ENCODE measurements at places on chromosomes 5 and 9. TPM values are rescaled to one million over a fixed set of nuclear protein-coding genes. Genes with fewer than 3 reads are reported as not detected.

The ABO gene
- 10.6 TPM for total RNA-seq

The OTP gene
- not detected for total RNA-seq

The PGGT1B gene
- total RNA-seq: 11.4 TPM

The CD274 gene
- not detected for total RNA-seq

The NUDCD2 gene
- total RNA-seq: 4.4 TPM

The LHX6 gene
- 7.3 TPM for total RNA-seq

The DNAH5 gene
- 0.21 TPM for total RNA-seq

The IL12B gene
- total RNA-seq: not detected

The SLC36A3 gene
- total RNA-seq: not detected

The PTTG1 gene
- 35.4 TPM for total RNA-seq

The CDH6 gene
- total RNA-seq: 0.93 TPM

The VLDLR gene
- total RNA-seq: 8.4 TPM

The IFNE gene
- not detected for total RNA-seq

The GABRB2 gene
- total RNA-seq: not detected

The PTGER4 gene
- 44.7 TPM for total RNA-seq

The NEURL1B gene
- total RNA-seq: 33.8 TPM

The EPB41L4A gene
- 8.5 TPM for total RNA-seq

The FCN2 gene
- total RNA-seq: 1.4 TPM

The TAS2R1 gene
- not detected for total RNA-seq

The ALDH1A1 gene
- 10.0 TPM for total RNA-seq

The CD180 gene
- 0.11 TPM for total RNA-seq

The CBY3 gene
- not detected for total RNA-seq

The CARTPT gene
- not detected for total RNA-seq

The SHLD3 gene
- 4.4 TPM for total RNA-seq

The FOXD4L4 gene
- total RNA-seq: not detected

The SH3GLB2 gene
- 331 TPM for total RNA-seq

The GBGT1 gene
- total RNA-seq: 3.0 TPM

The PCDHGC4 gene
- 12.5 TPM for total RNA-seq
